Right cardiac atrium (tissue), 5 donors: ENCODE measurements at places on chromosomes 5 and 9. TPM values are rescaled to one million over a fixed set of nuclear protein-coding genes. Genes with fewer than 3 reads are reported as not detected.
A peak's percentile ranks its signal among the peaks of the same experiment; 100 is the strongest.

The GRIA1 gene
- 0.42 TPM for total RNA-seq

The ZNF483 gene
- total RNA-seq, result 10.6 TPM

DNA sequence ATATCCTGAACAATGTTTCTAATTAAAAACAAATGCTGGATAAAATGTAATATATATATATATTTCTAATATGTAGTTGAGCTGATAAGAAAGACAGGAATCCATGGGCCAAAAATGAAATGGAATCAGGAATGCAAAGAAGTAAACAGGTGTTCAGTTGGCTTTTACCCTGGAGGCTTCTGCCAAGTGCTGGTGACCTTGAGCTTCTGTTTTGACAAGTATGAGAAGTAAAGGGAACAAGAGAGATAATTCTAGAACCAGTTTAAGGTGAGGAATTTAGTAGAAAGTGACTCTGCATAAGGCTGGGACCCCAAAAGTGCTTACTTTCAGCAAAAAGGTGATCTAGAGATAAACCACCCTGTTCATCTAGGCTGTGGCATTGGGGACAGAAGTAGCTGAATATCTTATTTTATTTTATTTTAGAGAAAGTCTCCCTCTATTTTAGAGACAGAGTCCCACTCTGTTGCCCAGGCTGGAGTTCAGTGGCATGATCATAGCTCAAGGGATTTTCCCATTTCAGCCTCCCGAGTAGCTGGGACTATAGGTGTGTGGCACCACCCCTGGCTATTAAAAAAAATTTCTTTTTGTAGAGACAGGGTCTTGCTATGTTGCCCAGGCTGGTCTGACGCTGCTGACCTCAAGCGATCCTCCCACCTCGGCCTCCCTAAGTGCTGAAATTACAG lies 27.0 kb downstream of the DCAF10 start:
- no peak for DNase-seq

The DIPK1B gene
- total RNA-seq, result 40.8 TPM

GRCh38 chr5:56910210-56910965 lies 992 bp downstream of the SETD9 start:
- peak; percentile 53 for DNase-seq
